ENCODE measurements at places on chromosomes 6 and 20.

DNA sequence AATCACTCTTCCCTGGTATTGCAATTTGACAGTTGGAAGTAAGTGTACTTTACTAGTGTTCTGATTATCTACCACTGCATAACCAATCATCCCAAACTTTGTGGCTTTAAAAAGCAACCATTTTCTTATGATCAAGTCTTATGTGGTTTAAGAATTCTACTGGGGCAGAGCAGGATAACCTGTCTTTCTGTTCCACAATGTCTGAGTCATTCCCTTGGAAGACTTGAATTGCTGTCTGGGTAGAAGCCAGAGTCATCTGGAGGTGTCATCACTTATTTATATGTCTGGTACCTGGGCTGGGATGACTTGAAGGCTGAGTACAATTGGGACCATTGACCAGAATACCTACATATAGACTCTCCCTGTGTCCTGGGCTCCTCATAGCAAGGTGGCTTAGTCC is 644.3 kb downstream of the HDGFL1 start:
- DNase-seq, result no peak

GRCh38 chr6:8215631-8216030 is 113.3 kb upstream of the EEF1E1 start:
- DNase-seq, result no peak

DNA sequence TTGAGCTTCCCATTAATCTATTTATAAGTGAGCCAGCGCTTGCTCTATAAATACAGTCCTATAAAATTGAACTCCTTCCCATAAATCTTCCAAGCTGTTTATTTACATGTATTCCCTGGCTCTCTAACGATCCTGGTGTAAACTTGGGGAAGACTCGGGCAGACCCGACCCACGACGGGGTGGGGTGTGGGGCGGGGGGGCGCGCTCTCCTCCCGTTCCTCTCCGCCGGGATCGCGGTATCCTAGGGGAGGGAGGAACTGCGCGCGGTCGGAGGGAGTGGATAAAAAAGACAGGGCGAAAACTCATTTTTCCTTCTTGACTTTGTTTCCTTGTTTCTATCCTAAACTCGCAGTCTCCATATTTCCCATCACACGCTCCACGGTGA is 31.1 kb downstream of the TFAP2B start:
- peak; percentile 18 for DNase-seq

GRCh38 chr6:147779624-147780023 is 271.1 kb downstream of the SAMD5 start:
- DNase-seq, result no peak

GRCh38 chr20:1274485-1275311 is 8.6 kb downstream of the SNPH start:
- no peak for DNase-seq

DNA sequence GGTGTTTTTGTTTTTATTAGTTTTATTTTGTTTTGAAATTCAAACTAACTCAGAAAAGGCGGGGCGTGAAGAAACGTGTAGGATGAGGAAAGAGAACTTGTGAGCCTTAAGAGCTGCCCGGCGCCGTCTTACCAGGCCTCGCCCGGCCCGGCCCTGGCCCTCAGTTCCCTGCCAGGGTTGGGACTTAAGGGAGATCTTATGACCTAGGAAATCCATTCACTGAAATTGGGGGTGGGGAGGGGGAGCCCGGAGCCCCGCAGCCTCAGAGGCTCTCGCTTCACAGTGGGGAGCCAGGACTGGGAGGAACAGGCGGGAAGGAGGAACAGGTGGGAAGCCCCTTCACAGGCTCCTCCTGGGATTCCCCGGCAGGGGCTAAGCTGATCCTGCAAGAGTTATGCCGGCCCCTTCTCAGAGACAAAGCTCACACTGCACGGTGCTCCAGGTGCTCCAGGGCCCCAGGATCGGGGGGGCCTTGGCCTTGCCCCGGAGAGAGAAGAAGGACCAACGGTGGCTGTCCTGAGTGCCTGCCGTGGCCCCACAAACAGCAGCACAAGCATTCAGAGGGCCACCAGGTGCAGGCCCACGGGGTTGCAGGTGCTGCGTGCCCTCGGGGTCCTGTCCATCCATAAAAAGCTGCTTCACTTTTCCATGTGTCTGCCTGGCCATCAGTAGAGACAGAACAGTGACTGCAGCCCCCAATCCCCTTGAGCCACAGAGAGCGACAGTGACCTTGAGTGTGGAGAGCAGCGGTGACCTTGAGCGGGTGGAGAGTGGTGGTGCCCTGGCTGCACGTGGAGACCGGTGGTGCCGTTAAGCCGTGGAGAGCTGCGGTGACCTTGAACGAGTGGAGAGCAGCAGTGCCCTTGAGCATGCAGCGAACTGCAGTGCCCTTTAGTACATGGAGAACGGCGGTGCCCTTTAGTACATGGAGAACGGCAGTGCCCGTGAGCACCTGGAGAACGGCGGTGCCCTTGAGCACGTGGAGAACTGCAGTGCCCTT is 152.7 kb downstream of the DLL1 start:
- no peak for DNase-seq

Data from skin of body (tissue), 3 donors.